ENCODE measurements at places on chromosomes 2 and 18.

DNA sequence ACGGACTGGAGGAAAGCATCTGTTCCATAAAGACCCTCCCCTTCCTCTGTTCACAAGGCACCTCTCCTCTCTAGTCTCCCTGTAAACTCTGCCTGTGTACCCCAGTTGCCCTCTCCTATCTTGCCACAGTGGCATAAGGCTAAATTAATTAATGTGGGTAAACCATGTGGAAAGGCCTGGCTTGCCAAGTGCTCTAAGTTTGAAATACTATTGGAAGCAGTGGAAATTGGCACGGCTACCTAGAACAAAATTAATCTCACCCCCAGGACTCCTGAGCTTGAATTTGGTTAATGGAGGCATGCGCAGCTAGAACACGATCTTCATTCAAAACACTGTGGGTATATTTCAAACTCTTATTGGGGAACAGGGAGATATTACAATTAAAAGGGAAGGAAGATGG lies 19.2 kb upstream of the SLC14A2 start:
- no peak for DNase-seq

- DNase-seq: no peak
These were observed 355.3 kb downstream of the INSIG2 start for GRCh38 chr2:118443596-118443995.

GRCh38 chr2:1990724-1991123 lies 246.4 kb upstream of the PXDN start:
- peak; percentile 54 for DNase-seq

DNA sequence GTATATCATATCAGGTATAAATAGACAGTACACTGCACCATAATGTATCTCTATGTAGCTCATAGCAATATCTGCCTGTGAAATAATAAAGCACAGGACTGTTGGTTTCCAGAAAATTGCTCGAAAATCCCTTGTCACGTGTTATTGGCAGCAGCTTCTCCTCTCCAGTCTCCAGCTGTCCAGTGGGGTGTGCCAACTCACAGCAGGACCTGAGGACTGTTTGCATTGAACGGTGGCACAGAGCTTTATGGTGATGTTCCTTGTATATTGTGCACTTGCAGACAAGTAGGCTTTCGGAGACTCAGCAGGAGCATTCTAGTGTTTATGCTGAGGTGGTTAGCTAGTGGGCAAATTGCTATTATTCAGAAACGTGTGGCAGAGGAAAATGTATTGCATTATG lies 182.2 kb upstream of the ATP5MC3 start:
- peak; percentile 58 for DNase-seq

DNA sequence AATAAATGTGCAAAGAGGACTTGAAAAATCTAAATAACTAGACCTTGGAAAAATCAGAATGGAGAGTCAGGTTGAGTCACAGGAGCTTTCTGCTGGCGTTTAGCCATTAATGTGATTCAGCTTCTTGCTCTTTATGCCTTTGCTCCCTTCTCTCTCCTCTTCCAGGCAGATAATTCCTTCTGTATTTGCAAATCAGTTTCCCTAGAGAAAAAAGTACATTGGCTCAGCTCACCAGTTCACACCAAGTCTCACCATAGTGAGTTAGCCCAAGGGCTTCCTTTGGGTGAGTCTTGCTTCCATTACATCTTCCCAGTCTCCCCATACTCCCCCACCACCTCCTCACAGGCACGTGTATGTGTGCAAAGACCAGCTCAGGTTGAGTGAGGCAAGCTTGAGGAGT lies 73.6 kb downstream of the CYBRD1 start:
- no peak for DNase-seq

DNA sequence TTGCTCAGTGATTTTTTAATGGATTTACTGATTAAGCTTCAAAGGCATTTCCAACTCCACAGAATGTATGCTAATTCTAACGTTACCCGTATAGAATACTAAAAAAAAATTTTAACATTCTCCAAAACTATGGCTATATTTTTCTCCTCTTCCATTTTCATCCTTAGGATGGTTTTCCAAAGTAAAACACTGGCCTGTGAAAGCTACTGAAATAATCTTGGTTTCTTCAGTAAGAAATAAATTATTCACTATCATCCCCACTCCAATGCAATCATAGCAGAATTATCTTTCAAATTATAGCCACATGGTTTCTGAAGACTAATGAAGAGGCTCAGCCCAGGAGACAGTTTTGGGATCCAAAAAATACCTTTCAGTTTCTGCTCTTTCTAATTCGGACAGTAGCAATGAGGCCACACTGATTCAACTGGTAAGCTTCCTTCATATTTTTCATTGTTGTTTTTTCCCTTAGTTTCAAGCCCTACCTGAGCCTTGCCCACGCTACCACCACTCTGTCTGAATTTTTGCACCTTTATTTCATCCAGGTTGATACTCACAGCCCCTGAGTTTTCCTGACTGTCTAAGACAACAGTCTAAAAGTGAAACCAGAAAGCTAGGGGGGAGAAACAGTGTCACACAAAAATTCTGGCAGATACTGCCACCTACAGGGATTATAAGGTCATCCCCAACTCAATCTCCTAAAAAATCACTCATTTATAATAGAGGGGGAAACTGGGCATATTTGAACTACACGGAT lies 887.9 kb downstream of the NRXN1 start:
- DNase-seq: no peak

DNA sequence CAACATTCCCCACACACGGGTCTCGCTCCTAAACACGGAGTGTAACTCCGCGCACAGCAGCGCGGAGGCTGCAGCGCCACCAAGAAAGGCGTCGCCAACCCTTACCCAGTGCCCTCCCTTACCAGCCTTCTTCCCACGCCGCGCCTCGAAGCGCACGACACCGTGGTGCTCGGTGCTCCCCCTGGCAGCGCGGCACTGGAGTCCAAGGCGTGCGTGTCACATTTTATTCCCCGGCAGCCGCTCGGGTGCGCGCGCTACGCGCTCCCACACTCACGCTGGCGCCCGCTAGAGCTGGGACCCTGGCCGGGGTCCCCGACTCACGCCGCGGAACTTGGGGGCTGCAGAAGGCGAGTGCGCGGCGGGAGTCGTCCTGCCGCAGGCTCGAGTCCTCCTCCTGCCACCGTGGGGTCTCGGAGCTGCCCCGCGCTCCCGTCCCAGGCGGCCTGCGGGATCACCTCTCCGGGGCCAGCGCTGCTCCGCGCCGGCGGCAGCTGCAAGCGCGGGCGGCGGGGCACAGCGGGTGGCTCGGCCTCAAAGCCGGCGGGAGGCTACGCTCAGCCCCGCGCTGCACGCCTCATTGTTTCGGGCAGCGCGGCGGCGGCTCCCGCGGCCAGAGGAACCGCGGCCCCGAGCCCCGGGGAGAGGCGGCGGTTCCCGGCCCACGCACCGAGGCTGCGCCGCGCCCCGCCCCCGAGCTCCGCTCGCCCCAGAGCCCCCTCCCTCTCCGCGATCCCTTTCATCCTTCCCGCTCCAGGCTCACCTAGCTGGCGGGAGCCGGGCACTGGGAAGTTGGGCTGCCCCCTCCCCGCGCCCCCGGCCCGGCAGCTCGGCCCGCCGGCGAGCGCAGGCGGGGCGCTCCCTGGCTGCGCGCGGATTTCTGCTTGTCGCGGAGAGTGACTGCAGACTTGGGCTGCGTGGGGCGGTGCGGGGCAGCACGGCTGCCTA lies at the start of gene ST6GAL2:
Gene ST6GAL2, minus strand, starts transcription at position 197 of the 945 bp plus-strand sequence. CDS start 42,190 bp downstream, outside the sequence.
- no peak for DNase-seq

- no peak for DNase-seq
These were observed 361.4 kb upstream of the ID2 start for GRCh38 chr2:8320311-8321066.

DNA sequence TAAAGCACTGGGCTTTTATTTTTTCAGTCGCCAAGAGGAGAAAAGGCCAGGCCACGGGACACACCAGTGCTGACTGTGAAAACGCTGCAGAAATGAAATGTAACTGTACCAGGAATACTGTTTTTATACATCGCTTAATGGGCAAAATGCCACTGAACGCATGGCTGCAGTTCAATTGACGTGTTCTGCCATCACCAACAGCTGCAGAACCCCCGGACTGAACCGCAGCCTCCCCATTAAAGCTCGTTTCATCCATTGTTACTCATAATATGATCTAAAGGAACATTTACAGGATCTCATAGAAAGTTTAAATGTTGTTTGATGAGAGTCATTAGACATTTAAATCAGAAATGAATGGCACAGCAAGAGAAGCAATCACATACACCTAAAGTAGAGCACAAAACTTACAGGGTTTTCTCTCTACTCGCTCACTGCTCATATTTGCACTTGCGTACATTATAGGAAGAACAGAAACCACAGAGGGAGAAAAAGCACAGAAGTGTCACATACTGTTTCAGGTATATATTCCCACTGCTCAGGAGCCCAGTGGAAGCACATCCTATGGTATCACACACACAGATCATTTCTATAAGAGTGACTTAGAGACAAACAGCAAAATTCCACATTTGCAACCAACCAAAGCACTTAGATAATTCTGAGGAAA lies 35.3 kb downstream of the TCF4 start:
- no peak for DNase-seq

GRCh38 chr2:74922592-74923227 lies 35.7 kb upstream of the POLE4 start:
- no peak for DNase-seq

DNA sequence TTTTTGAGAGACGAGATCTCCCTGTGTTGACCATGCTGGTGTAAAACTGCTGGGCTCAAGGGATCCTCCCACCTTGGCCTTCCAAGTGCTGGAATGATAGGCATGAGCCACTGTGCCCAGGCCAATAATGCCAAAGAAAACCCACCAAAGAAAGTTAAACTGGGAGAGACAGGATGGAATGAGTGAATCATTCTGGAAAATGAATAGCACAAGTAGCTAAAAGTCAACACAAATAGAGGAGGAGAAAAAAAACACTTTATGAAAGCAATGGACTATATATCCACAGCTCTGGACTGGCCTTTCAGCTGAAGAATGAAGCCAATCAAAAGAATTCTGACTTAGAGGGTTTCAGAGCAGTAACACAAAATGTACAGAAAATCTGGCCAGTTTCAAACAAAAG lies 23.9 kb downstream of the IAH1 start:
- DNase-seq: no peak
